ENCODE measurements at places on chromosomes 5 and 9.
A peak's percentile ranks its signal among the peaks of the same experiment; 100 is the strongest.

- no peak for DNase-seq
Observed at GRCh38 chr9:127336506-127337352, 60.2 kb upstream of the SLC2A8 start.

DNA sequence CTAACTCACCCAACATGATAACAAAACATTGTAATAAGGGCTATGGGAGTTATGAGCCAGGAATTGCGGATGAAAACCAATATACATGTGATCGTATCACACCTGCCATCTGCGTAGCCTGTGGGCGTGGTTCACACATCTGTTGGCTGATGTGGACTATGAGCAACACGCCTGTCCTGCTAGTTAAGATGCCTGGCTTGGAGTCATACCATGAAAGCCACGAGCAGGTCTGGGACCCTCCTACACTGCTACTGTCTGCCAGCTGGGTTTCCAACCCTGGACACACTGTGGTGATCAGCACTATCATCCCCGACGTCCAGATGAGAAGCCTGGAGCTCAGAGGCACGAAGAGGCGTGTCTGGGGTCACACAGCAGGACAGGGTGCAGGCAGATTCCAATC is 40.2 kb downstream of the STK10 start:
- no peak for DNase-seq

DNA sequence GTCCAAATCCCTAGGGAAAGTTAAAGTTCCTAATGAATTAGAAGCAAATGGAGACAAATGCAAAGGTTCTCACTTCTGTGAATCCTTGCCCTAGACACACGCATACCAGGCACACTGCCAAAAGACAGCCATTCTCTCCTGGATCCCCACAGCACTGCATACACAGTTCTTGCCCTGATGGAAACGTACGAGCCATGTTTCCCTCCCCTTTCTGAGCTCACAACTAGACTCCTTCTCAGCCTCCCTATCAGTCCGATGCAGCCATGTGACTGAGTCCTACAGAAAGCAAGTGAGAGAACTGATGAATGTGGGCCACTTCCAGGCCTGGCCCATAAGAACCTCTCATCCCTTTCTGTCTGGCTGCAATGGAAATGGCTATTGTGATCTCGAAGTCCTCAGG is 92.0 kb downstream of the ZNF608 start:
- DNase-seq: no peak

DNA sequence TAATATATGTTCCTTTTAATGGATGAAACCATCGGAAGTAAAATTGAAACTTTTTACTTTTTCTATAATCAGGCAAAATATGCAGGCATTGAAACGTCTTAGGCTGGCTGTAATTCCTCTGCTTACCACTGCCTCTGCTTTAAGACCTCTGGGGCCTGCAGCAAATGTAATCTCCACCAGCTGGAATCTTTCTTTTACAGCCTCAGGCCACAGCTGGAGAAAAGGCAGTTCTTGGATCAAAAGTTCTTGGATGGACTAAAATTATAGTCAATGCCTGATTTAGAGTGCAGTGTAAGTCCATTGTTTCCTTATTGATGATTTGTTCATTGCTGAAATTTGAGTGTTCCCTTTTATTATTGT is 396.7 kb downstream of the KCTD16 start:
- no peak for DNase-seq

GRCh38 chr5:172788771-172789686 is 18.0 kb upstream of the DUSP1 start:
- no peak for DNase-seq

- DNase-seq: no peak
Observed at GRCh38 chr5:136886608-136887007, 521.3 kb upstream of the TRPC7 start.

DNA sequence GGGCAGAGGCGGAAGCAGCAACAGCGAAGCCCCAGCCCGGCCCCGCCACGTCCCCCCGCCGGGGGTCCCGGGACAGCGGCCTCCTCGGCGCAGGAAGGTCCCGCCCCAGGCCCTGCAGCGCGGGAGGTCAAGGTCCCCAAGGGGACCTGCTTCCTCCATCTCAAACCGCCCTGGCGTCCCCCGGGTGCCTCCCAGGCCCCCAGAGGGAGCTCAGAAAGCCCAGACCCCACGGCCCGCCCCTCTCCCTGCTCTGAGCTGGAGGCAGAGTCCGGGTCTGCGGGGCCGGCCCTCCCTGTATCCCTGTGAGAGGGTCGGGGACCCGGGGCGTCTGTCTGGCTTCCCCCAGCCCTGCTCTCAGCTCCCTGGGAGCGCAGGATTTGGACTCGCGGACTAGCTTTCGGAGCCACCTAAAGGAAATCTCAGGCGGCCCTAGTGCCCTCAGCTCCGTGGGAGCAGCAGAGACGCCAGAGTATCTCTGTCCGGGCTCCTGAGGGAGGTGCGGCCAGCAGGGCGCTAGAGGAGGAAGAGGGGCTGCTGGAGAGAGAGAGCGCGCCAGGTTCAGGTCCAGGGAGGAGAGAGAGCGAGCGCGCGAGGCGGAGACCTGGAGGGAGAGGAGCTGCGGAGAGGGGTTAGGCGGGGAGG is 30.7 kb downstream of the EXOC3 start:
- DNase-seq: peak; percentile 44

DNA sequence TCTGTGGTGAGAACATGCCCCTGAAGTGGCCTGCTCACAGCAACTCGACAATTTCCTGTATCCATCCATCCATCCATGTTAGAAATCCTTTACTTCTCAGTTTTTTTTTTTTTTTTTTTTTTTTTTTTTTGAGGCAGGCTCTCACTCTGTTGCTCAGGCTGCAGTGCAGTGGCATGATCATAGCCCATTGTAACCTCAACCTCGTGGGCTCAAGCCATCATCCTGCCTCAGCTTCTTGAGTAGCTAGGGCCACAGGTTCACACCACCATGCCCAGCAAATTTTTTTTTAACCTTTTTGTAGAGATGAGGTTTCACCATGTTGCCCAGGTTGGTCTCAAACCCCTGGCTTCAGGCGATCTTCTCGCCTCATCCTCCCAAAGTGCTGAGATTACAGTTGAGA is 259.1 kb downstream of the ARHGAP26 start:
- DNase-seq: no peak

DNA sequence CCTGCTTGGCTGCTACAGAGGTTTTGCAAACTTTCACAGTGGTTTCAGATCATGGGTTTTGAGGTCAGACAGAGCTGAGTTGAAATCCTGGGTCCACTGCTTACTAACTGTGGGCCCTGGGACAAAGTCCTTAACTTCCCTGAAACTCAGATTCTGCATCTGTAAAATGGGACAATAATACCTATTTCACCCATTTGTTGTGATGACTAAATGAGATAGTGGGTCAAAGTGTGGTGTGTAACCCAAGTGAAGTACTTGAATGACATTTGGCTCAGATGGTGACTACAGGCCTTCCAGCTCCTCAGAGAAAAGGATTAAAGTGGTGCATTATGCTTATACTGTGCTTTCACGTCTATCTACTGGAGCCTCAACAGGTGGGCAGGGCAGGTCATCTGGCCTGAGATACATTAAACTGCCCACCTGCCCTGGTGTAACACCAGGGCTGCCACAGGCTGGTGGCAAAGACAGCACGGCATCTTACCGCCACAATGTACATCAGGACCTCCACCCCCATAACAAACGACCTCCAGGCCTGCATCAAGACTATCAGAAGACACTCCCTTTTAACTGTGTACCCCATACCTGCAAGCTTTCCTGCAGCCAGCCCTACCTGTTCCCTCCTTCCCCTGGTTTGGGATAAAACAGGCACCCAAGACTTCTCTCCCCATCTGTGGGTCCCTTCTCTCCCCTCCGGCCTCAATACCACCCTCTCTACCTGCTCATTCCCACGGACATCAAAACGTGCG is 846 bp upstream of the TRAF1 start:
- no peak for DNase-seq

- DNase-seq: no peak
Observed at GRCh38 chr9:4277531-4277991, 22.3 kb downstream of the GLIS3 start.

DNA sequence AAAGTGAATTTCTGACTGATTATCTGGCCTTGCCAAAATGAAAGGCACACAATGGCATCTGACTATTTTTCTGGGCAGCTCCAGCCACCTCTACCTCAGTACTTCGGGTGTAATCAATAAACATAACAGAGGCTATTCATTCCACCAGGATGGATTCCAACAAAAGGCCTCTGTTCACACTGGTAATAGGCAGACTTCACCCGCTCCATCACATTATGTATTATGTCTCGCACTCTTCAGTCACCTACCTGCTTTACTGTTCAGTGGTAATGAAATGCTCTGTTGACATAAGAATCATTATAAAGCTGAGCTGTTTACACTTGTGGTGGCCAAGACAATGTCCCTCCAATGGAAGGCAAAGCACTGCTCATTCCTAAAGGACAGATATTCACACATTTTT is 1333.7 kb upstream of the WWC1 start:
- no peak for DNase-seq

- no peak for DNase-seq
Observed at GRCh38 chr5:158609333-158610050, 490.2 kb downstream of the EBF1 start.

DNA sequence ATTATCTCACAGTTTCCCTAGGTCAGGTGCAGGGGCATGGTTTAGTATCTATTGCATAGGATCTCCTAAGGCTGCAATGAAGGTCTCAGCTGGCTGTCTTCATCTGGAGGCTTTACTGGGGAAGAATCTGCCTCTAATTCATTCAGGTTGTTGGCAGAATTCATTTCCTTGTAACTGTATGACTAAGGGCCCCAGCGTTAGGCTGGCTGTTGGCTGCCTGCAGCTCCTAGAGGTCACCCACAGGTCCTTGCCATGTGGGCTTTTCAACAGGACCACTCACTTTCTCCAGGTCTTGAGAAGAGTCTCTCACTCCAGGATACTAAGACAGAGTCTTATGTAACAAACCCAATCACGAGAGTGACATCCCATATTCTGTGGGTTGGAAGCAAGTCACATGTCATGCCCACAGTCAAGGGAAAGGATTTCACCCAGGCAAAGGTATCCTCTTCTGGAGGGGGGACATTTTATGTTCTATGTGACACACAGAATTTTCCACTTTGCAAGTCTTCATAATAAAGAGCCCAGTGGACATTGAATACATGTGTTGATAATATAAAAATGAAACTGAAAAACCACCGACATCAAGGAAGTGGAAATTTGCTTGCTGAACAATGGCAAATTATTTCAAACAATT is 38.2 kb downstream of the HMHB1 start:
- DNase-seq: no peak

DNA sequence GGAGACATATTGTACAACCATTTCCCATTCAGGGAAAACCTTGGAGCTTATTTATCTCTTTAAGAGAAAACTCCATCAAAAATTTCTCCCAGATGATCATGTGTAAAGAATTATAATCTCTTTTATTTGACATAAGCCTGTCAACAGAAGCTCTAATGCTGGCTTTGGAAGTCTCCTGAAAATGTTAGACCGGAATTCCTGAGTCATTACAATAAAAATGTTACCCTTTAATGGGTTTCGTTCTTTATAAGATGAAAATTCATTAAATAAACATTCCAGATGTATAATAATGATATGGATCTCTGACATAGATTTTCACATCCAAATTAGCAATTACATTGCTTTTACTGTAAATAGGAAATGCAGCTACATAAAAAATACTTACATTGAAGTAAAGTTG is 1036.4 kb downstream of the EFNA5 start:
- no peak for DNase-seq

DNA sequence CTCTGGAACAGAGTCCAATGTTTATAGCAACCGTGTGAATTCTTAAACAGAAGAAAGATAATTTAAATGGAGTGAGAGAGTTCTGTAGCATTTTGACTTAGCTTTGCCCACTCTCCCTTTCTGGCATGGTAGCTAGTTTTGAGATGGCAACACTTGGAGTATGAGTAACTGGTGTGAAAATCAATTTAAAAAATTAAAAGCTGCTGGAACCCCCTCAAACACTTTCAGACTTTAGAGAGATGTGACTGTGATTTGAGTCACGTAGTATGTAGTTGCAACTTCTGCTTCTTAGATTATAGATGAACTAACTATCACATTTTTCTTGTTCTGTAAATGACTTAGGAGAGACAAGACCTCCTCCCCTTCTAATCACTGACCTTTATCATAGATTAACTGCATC is 2309.5 kb upstream of the C9orf72 start:
- no peak for DNase-seq

GRCh38 chr5:68950930-68951329 is 142.9 kb upstream of the SLC30A5 start:
- no peak for DNase-seq

- no peak for DNase-seq
Observed at GRCh38 chr9:123954518-123955280, 24.8 kb upstream of the DENND1A start.

- no peak for DNase-seq
Observed at GRCh38 chr5:136115183-136115865, 17.3 kb upstream of the SMAD5 start.

DNA sequence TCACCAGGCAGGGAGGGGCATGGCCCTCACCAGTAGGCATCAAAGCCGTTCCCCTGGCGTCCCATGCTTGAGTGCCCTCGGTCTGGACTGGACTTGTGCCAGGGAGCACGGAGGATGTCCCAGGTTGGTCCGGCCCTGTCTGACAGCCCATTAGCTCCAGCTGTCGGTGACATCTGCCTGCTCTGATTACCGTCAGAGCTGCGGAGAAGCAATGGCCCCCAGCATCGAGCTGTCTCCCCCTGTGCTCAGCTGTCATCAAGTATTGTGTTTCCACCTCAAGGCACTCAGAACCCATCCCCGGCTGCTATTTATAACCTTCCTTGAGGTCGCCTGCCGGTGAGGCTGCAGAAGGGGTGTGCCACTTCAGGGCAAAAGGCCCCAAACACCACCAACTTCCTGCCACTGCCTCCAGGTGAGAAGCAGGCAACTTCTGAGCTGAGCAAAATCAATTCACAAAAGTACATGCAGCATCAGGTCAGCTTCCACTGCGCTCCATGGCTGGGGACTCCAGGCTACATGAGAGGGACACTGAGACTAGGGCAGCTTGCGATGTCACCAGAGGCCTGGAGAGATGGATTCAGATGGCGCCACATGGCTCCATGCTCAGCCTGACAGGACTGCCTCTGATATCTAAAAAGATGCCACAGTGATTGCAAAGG is 142.7 kb downstream of the C5orf15 start:
- DNase-seq: no peak

DNA sequence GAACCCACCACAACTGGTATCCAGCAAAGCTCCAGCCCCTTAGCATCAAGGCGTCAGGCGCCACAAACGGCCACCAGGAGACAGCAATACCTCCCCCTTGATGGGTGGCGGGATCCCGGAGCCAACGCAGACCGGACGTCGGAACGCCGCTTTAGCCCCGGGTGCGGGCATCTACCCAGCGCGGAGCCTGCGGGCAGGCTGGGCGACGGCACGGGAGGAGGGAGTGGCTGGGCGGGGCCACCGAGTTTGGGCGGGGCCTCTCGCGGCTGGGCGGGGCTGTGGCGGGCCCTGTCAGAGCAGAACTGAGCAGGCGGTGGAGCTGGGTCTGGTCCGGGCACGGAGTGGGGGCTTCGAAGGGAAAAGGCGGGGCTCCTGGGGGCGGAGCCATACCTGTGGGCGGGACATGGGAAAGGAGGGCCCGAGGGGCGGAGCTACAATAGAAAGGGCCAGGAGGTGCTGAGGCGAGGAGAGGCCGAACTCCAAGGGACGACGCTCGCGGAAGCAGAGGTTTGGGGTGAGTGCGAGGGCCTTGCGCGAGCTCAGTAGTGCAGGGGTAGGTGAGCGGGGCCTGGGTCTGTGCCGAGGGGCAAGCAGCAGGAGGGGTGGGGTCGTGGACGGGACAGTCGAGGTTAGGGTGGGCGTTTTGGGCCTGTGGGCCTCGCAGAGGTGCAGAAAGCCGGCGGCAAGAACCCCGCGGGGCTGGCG is 40.2 kb upstream of the GARNL3 start:
- DNase-seq: peak; percentile 87

All from stimulated activated CD4-positive, alpha-beta T cell treated with anti-CD3 and anti-CD28 coated beads, Interleukin-2, amount 100 ng/mL, for 24 hours (primary cell).